ENCODE measurements at places on chromosomes 1 and 21.

- DNase-seq: no peak
These were observed 16.9 kb upstream of the DSCAM start for GRCh38 chr21:40863839-40864238.

GRCh38 chr1:114482585-114482984, 28.4 kb downstream of the TRIM33 start:
- DNase-seq: peak; percentile 34

GRCh38 chr1:24964811-24965570, 34.9 kb upstream of the RUNX3 start:
- peak; percentile 95 for DNase-seq

DNA sequence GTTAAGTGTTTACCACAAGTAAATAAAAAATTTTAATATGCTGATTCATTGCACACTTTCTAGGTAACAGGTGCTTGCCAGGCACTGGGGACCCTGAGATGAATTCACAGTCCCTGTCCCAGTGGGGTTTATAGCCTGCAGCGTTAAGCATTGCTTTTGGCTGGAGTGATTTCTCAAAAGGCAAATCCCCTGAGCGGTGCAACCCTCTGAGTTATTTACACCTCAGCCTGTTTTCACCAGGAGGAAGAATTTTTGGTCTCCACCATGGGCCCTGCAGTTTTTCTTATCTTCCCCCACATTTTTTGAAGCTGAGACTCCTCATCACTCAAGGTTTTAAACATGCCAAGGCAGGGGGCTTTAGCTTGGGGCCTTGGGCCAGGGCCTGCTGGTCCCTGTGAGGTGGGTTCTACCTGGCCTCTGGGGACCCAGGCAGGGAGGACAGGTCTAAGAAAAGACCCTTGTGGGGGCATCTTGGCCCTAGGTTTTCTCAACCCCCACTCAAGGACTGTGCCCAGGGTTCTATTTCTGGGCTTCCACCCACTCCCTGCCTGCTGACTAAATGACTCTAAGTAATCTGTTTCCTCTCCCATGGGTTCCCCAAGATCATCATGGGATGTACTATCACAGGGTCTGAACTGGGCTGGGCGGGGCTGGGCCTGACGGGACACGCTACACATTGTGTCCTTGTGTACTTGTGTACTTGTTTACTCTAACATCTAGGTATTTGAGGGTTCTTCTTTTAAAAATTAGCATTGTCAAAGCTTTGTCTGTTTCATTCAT, 10.2 kb upstream of the CHIT1 start:
- no peak for DNase-seq

DNA sequence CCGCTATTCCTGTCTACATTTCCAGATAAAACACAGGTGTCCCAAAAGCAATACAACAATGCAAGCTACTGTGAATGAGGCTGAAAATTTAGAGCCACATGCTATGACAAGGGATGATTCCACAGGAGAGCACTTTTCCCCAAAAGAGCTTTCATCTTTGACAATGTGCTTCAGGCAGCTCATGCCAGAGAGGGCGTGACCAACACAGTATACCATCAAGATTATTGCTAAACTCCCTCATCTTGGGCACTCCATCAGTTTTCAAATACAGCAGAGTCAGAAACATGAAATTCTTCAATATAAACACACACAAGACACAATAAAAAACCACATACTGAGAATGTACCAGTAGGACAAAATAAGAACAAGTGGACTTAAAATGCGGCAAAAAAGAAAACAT, 6.7 kb downstream of the GON4L start:
- DNase-seq: no peak

- no peak for DNase-seq
These were observed 110.1 kb upstream of the SLC44A3 start for GRCh38 chr1:94709891-94710581.

DNA sequence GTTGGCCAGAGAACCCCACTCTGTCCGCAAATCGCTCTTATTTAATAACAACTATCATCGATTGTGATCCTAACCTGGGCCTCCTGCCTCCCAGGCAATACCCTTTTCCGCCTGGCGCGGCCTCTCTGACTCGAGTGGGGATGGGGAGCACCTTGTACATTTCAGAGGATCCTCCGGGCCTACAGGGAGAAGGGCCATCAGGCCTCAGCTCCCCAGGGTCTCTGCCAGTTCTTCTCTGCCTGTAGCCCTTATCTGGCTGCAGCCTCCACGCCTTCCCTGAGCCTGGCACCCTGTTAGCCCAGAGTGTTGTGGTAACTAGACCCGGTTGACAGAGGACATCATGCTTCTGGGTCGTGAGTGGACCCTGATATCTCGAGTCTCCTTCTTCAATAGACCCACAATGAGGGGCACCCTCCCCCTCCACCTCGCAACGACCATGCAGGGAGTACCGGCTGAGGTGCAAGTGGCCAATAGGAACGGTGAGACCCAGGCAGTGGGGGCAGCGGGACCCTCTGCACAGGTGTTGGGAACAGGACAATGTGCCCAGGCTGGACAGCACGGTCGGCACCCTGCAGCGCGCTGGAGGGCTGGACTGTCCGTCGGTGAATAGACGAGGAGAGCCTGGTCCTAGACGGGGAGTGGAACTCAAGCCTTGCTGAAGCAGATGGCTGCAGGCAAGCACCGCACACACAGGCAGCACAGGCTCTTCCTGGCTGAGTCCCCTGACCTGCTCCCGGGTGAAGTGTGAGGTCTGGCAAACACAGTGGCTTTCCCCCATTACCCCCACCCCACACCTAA, 7.1 kb upstream of the CRYBG2 start:
- DNase-seq: no peak

- DNase-seq: no peak
These were observed 517.2 kb upstream of the NR5A2 start for GRCh38 chr1:199510314-199510713.

DNA sequence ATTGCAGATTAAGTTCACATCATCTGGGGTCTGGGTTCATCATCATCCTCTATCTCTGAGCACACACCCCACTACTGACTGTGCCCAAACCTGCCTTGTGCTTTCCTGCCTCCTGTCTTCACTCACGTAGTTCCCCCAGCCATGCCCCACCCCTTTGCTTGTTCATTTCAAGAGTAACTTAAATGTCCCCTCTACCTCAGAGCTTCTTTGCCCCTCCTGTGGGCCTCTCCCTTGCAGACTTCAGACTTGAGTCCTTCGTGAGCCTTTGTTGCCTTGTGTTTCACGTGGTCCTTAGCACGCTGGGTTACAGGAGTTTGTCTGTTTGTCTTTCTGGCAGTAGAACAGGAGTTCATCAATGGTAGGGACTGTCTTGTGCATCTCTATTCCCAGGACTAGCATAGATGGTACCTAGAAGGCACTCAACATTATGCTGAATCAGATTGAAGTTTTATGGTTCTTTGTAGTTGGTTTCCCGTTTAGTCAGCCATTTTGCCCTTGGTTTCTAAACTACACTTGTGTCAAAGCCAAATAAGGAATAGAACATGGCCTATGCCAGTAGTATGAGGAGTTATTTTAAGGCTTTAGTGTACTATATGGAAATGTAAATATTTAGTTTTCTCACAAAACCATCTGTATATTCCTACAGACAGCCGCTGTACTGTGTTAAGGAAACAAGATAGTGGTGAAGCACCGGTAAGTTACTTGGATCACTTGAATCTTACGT, 86.2 kb downstream of the TTC3 start:
- no peak for DNase-seq

DNA sequence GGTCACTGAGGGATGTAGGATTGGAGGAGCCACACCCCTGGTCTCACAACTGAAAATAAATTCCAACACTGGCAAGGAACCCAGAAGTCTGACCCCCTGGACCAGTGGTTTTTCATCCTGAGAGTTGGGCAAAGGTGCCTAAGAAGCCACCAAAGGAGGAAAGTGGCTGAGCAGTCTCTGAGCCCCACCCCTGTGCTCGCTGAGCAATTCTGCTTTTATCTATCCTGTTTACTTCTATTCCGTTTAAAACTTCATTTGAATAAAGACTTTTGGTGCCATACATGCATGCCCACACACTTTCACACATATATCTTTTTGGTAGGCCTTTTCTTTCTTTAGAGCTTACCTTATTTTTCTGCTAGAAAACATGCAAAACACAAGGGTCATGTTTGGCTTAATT, 13.9 kb upstream of the CD53 start:
- DNase-seq: no peak

DNA sequence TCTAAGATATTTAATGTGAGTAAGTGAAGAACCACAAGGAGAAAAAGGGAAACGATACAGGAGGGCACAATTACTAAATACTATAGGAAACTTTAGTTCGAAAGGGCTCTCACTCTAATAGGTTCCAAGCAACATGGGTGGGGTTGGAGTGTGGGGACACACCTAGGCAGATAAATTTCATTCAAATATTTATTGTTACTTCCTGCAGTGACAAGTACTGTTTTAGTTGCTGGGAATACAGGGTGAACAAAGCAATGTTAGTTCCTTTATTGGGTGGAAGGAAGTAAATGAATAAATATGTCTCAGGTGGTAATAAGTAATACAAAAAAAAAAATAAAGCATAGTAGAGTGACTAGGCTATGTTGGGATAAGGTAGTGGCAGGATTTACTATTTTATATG, 73.2 kb upstream of the B3GALT2 start:
- no peak for DNase-seq

DNA sequence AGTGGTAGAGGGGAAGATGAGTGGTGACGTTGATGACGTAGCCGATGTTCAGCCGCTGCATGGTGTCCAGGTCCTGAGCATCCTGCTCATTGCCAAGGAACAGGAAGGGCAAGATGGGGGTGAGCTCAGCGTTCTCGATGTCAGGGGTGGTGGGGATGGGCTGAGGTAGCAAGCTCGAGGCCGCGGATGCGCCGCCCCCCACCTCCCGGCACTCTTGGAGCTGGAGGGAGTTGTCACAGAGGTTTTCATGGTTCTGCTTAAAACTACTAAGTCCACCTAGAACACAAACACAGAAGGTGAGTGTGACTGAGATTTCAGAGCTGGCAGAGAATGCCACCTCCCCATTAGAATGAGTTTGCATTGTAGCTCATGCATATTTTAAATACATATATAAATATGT, 35.7 kb downstream of the DUSP10 start:
- DNase-seq: no peak

DNA sequence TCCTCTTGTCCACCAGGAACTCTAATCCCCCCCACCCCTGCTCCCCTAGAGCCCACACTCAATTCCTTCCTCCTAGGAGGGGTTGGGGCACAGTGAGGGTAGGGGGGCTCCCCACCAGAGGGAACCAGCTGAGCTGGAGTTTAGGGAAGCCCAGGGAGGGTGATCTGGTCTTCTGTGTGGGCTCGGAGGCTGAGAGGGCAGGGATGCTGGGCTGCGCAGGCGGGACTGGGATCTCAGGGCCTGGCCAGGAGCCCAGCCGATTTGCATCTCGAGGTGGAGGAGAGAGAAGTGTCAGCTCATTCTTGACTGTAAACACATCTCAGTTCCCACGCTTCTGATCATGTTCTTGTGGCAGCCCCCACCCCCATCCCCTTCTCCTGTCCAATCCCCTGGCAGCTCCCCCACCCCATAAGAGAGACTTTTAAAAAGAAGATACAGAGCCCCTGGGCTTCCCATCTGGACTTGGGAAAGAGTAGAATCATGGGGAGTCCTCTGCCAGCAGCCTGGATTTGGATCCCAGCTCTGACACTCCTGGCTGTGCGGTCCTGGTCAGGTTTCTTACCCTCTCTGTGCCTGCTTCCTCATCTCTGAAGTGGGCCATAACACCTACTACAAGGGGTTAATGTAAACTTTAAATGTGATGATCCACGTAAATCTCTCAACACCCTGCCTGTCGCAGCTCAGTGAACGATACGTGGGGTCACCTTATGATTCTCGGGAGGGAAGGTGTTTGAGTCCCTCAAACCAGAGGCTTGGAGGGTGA, 6.6 kb downstream of the PEAR1 start:
- DNase-seq: no peak

- DNase-seq: no peak
These were observed 44.1 kb downstream of the TRPM2 start for GRCh38 chr21:44397431-44398031.

- DNase-seq: no peak
These were observed 41.7 kb downstream of the CASZ1 start for GRCh38 chr1:10754568-10755329.

DNA sequence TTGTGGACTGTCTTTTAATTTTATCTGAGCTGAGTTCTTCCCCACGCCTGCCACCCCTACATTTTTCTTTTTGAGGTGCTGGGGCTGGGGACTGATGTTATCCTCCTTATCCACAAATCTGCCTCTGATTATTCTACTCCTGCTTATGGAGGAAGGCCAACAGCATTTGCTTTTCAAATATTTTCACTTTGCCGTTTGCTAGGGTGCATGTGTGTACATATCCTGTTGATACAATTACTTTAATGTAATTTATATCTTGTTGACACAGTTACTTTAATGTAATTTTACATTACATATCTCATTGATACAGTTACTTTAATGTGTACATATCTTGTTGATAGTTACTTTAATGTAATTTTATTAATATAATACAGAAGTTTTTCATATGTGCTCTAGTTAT, 36.2 kb downstream of the PRRC2C start:
- DNase-seq: no peak

DNA sequence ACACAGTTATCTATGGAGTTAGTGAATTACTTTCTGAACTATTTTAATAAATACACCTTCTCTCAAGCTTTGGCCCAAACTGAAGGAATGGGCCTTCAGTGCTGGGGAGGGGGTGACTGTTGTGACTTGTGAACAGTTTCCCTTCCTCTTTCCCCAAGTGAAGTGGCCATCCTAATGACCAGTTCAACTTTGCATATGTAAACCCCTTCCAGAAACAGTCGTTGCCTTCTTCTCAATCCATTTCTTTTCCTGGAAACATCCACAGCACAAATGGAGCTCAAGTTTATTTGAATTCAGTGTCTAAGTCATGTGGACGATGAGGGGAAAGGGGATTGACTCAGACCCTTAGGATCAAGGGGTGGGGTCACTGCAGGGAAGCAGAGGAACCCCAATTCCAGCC, 1.3 kb upstream of the INPP5B start:
- no peak for DNase-seq

GRCh38 chr1:166174108-166174507, 7.3 kb upstream of the FAM78B start:
- no peak for DNase-seq

- DNase-seq: no peak
These were observed 98.6 kb upstream of the EDN2 start for GRCh38 chr1:41582851-41583657.

GRCh38 chr1:219506473-219506899, 106.4 kb downstream of the ZC3H11B start:
- no peak for DNase-seq

DNA sequence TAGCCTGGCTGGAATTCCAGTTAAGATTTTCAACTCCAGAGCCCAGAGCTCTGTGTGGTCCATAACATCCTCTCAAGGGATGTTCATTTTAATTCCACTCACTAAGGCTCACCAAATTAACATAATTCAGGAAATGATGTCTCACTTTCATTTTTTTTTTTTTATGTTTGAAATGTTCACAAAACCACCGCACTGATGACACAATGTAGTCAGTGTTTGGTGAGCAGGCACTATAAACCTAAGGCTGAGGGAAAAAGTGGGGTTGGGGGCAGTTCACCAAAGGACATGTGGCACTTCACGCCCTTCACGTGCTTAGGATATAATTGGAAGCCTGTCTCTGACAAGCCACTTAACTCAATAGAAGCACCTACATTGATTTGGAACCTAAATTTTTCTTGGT, 177.3 kb upstream of the CAMK1G start:
- no peak for DNase-seq

GRCh38 chr1:155913969-155914757, 3.0 kb upstream of the RIT1 start:
- DNase-seq: no peak

Measured in MM.1S (cell line).